ENCODE measurements at places on chromosomes 3 and 15.

GRCh38 chr15:43441316-43441715, 51.6 kb downstream of the TP53BP1 start:
- peak; percentile 54 for DNase-seq

DNA sequence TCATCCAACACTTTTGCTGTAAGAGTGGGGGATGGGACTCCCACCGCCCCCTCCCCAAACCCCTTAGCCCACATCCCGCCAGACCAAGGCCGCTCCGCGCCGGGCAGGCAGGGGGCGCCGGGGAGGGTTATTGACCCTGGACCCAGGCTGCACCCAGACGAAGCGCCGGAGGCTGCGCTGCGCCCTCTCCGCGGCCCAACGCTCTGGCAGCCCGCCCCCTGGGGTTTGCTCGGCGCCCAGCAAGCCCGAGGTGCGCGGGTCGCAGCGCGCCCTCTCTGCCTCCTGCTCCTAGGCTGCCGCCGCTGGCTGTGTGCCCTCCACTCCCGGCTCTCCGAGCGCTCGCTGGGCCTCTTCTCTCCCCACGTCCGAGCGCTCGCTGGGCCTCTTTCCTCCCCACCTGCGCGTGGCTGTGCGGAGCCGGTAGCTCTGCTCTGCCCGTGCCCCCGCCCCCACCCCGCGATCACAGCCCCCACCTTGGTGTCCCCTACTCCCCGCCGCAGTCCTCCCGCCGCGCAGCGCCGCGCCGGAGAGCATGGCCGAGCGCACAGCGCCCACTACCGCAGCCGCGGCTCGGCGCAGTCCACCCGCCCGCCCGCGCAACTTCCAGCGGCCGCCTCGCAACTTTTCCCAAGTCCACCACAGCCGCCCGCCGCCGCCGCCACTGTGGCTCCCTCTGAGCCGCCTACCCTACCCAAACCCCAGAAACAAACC, 1.2 kb downstream of the MECOM start:
- peak; percentile 49 for DNase-seq

GRCh38 chr3:20015525-20015924, 3.5 kb upstream of the PP2D1 start:
- DNase-seq: no peak

DNA sequence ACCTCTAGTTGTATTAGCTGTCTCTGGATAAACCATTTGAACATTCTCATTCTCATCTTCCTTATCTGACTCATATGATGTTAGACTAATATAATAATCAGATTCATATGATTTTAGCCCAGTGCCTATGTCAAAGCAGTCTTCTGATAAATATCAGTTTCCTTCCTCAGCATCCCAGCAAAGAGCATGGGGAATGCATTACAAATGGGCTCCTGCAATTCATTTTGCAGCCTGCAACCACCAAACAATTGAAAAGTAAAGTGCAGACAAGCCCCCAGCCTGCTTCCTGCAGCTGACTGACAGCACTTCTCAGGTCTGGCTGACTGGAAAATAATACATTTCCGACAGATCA, 78.2 kb upstream of the STAC start:
- no peak for DNase-seq

- peak; percentile 54 for DNase-seq
Measured at GRCh38 chr3:72830452-72831223, 17.6 kb downstream of the SHQ1 start.

DNA sequence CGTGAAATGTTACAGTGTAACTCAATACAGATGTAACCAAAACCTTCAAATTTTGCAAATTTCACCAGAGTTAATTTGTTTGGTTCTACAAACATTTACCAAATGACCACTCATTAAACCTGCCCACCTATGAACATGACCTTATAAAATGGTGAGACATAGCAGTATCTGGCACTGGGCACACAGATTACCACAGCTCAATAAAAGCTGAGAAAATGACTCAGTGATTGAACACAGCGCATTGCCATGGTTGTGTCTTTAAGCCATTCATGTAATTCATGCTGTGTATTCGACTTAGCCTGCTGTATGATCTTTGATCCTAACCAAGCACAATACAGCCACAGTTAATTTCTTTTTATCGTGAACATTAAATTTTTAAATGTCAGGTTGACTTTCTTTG, 11.3 kb downstream of the PPARG start:
- DNase-seq: no peak

DNA sequence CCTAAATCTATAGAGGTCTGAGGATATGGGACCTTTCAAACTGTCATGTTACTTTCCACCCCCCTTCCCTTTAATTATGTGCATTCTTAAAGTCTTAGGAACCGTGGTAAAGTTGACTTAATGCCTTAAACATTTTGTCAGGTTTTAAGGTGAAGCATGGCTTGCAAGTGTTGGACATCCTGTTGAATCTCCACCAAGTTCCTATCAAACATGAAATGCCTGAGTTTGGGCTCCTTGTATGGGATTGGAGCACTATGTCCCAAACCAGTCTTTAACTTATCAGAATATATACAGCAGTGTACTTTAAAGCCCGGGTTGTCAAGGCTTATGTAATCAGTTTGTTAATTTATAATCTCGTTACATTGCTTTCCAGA, 1.1 kb downstream of the SNRK start:
- peak; percentile 7 for DNase-seq

- DNase-seq: peak; percentile 59
Measured at GRCh38 chr15:55253580-55253979, 36.0 kb downstream of the RAB27A start.

DNA sequence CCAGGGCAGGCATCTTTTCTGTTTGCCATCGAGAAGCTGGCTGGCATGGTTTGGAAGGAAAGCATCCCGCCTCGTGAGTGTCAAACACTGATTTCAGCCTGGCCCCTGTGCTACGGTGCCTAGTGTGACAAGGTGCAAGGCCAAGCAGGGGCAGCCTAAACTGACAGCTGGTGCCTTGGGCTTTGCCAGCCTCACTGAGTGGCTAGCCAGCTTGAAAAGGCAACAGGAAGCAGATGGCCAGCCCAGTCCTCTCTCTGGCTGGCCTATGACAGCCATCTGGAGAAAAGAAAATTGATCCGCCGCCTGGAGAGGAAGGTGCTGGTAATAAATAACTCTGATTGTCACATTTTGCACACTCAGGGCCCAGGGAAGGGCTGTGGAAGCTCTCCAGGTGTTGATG, 52.2 kb downstream of the C3orf85 start:
- DNase-seq: no peak

- DNase-seq: no peak
Measured at GRCh38 chr3:99330281-99330680, 308.1 kb upstream of the COL8A1 start.

DNA sequence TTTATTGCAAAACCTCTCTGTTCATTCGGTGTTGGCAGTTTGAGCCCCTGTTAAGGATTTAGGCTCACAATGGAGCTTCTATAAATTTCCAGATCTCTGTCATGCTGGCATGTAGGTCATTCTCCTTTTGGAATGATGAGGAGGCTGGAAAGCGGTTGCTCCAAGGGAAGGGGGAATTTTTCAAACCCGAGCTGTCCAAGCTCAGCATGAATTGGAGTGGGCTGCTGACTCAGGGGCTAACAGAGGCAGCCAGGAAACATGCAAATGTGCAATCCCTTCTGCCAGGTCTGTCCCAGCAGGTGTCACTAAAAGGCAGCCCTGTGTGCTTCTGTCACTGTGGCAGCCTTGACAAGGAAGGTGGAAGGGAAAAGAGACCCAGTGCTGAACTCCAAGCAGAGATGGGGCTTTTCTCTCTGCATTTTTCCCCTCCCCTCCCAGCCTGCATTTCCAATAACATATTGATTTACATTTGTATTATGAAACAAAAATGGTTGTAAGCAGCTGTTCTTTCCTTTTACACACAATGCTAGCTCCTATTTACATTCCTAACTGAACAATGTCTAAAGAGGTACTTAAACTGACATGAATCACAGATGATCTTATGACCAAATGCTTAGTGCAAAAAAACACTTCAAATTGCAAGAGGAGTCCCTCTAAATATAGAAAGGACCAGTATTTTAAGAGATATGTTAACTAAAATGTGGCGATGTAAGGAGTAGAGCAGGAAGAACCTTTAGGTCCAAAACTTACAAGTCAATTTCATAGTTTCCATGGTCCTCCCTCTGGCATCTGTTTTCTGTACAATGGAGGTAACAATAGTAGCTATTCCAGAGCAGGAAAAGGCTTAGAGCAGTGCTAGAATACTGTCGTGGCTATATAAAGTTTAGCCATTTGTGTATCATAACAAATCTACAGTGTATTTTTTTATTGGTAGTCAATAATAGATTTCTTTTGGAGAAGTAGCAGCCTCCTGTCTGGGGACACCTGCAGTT, 84.5 kb upstream of the ATP10A start:
- DNase-seq: peak; percentile 79

- no peak for DNase-seq
Measured at GRCh38 chr15:39392469-39393047, 188.3 kb upstream of the THBS1 start.

DNA sequence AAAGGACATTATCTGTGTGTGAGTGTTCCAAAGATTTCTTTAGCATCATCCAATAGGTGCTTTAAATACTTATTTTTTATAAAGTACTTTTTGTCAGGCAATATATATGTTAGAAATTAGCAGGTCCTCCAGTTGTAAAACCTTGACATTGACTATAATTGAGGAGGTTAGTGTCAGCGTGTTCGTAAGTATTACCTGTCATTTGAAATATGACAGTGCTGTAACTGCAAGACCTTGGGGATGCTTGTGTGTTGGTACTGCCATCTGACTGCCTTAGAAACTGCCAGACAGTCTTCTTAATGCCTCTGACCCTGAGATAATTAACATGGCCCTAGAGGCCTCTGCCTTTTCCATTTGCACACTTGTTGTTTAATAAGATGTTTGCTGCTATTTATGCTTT, 170.7 kb downstream of the NAALADL2 start:
- no peak for DNase-seq

GRCh38 chr3:24682141-24682547, 187.5 kb upstream of the THRB start:
- DNase-seq: peak; percentile 93

DNA sequence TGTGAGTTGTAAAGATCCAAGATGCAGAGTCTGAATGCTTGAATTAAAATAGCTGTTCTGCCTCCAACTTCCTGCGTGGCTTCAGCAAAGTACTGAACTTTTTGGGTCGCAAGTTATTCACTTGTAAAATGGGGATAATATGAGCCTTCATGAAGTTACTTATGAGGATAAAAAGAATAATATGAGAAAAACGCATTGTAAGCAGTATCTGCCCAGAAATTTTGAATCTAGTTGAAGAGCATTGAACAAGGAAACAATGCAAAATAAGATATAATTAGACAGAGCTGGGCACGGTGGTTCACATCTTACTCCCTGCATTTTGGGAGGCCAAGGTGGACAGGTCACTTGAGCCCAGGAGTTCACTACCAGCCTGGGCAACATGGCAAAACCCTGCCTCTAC, 37.8 kb downstream of the AQP9 start:
- DNase-seq: no peak

DNA sequence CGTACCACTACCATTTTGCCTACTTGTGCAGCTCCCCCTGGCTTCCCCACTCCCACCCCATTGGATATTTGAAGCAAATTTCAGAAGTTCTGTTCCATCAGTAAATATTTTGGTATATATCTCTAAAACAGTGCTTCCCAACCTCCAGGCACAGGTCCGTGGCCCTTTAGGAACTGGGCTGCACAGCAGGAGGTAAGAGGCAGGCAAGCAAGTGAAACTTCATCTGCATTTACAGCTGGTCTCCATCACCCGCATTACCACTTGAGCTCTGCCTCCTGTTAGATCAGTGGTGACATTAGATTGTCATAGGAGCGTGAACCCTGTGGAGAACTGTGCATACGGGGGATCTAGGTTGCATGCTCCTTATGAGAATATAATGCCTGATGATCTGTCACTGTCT, 97.2 kb upstream of the LRRFIP2 start:
- DNase-seq: no peak

- DNase-seq: no peak
Measured at GRCh38 chr3:186618318-186618938, 5.6 kb downstream of the AHSG start.

DNA sequence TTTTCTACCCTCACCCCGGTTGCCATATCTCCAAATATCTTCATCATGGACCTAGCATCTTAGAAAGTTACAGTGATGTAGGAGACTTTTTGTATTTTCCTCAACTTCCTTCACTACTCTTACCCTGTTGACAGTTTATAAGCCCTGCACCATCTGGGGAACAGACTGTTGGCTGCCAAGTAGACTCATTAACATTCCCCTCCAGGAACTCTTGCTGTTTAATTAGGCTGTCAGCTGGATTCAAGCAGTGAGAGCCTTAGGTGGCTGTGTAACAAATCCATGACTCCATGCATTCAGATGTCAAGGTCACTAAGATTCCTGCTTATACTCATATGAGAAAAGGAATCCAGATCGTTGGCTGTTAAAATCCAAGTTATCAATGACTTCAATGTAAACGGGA, 198.3 kb downstream of the NAALADL2 start:
- DNase-seq: no peak

GRCh38 chr3:152713989-152714388, 120.9 kb upstream of the P2RY1 start:
- no peak for DNase-seq

GRCh38 chr15:49808341-49808740, 187.5 kb downstream of the DTWD1 start:
- DNase-seq: no peak

- no peak for DNase-seq
Measured at GRCh38 chr15:95293456-95294031, 1037.0 kb upstream of the NR2F2 start.

DNA sequence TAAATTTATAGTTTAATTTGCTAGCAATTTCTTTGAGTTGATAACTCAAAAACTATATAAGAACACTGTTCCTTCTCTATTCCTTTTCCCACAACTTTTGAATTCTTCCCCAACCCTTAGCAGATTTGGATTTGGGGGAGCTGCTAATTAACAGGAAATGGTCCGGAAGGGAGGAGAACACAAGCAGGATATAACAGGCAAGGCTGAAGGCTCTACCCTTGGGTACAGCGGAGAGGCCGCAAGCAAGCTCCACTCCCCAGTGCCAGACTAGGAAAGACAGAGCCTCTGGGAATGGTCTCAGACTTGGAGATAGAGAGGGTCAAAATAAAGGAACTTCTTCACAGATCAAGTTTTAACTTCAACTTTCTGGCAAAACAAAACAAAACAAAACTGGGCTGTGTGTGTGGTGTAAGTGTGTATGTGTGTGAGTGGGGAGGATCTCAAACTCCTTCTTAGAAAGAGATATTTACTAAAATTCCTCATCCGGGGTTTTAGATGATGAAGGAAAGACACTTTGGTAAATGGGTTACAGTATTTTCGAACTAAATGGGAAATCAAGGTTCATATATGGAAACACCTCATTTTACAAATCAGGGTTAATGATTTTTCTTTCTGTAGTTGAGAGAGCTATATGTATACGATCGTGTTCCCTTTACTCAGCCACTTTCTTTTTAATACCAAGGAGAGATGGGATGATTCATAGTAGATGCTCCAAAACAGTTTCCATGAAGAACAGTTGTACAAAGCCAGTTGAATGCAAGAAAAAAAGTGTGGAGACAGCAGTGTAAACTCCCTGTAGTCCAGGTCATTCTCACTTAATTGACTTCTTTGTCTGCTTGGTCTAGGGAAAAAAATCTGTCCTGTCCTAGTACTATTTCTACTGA, 161.1 kb downstream of the TP63 start:
- no peak for DNase-seq

- no peak for DNase-seq
Measured at GRCh38 chr15:64562003-64562640, 101.7 kb downstream of the ZNF609 start.

Measured in fibroblast of skin of right biceps (primary cell).